ENCODE measurements at places on chromosomes 5 and 9.

GRCh38 chr9:84592918-84593317, 76.6 kb upstream of the NTRK2 start:
- no peak for DNase-seq

DNA sequence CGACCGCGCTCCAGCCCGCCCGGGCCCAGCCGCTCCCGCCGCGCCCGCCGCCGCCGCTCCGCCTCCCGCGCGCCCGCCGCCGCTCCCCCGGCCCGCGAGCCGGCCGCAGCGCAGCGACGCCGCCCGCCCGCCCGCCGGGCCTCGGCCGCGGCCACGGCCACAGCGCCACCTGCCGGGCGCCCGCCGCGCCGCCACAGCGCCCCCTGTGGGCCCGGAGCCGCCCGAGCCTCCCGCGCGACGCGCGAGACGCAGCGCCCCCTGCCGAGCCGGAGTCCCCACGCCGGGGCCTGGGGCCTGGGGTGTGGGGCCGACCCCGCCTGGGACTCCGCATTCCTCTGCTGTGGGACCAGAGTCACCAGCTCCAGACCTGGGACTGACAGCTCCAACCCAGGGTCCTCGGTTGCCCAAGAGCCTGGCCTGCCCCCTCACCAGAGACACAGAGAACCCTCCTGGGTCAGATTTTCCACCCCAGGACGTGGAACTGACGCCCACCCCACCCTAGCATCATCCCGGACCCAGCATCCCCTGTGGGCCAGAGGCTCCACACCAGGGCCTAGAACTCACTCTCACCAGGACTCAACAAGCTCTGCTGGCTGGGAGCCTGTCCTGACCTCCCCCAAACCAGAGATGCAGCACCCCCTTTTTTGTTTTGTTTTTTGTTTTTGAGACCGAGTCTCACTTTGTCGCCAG, at the start of gene RAPGEF1:
RAPGEF1 (minus strand) TSS at position 118 of the 690 bp plus-strand sequence. CDS start 246 bp downstream, outside the sequence.
- DNase-seq = peak; percentile 80

DNA sequence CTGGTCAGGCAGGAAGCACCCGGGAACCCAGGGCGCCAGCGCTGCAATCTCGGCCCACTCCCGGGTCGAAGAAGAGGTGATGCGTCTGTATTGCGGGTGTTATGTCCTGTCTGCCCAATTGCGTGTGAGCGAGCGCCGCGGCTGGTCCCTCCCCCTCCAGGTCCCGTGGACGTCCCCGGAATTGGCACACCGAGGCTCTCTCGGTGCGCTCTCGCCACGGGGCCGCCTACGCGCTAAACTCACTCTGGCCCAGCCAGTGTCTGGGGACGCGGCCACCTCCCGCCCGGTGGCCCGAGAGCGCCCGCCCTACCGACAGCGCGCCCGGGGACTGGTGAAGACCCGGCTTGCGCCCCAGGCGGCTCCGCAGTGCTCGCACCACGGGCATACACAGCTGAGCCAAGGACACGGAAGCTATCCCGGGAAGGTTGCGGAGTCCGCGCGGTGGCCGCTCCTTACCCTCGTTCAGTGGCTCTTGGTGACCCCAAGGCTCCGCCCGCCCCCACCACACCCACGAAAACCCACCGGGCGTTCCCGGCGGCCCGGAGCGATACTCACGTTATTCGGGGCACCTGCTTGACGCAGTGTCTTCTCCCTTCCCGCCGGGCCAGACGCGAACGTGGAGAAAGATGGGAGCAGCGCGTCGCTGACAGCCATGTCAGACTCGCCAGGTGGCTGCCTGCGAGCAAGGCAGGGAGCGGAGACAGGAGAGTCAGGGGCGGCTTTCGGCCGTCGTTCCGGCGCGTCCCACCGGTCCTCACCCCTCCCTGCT, 1.0 kb downstream of the KLF4 start:
- peak; percentile 36 for DNase-seq

DNA sequence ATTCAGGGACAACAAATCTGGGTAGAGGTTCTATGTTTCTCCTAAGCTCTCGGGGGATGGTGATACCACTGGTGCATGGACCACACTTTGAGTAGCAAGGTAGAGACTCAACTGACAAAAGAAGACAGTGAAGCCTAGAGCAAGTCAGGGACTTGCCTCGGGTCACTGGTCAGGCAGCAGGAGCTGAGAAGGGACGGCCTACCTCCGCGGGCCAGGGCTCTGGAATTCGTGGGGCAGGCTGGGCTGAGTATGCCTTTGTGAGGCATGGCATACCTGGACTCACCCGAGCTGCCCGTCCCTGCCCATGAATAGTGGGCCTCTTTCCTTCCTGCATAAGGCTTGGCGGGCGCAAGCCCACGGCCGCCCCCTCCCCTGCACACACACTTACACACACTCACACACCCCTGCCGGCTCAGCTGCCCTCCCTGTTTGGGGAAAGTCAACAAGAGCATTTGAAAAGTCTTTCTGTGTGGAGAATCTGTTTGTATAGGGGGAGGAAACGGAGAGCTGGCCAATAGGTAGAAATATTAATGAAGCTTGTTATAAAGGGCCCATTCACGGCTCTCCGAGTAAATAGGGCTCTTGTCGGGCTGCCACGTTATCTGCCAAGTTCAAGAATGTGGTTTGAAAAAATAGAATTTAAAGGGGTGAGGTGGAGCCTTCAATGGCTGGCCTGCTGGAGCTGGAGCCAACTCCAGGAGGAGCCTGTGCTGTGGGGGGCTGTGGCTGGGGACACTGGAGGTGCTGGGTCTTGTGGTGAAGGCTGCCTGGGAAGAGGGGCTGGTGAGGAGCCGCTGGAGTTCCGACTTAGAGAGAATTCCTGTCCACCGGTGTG, 19.1 kb upstream of the KIF12 start:
- DNase-seq = no peak

GRCh38 chr9:98455256-98456155, 200.1 kb upstream of the TBC1D2 start:
- DNase-seq = no peak

DNA sequence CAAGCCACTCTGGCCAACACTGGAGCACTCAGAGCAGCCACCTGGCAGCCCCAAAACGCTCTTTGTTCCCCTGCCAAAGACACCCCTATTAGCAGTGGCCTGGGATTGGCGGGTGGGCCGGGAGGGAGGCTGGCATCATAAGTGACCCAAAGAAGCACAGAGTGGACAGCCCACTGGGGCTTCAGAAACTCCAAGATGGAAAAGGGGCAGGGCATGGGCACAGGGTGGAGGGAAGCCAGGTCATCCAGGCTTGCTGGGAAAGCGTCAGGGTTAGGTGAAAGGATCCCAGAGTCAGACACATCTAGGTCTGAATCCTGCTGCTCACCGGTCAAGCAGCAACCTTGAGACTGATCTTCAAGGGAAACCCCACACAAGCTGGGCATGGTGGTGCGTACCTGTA, 14.8 kb downstream of the EEIG1 start:
- no peak for DNase-seq

- DNase-seq = no peak
Observed at GRCh38 chr5:32949286-32949970, 238.3 kb downstream of the NPR3 start.

GRCh38 chr9:95333426-95333825, 15.9 kb upstream of the FANCC start:
- DNase-seq = no peak

GRCh38 chr9:81183761-81184160, 505.6 kb downstream of the TLE1 start:
- no peak for DNase-seq

GRCh38 chr9:127873886-127874285, 3.6 kb downstream of the AK1 start:
- no peak for DNase-seq

- no peak for DNase-seq
Observed at GRCh38 chr5:98604721-98605425, 168.6 kb upstream of the RGMB start.

DNA sequence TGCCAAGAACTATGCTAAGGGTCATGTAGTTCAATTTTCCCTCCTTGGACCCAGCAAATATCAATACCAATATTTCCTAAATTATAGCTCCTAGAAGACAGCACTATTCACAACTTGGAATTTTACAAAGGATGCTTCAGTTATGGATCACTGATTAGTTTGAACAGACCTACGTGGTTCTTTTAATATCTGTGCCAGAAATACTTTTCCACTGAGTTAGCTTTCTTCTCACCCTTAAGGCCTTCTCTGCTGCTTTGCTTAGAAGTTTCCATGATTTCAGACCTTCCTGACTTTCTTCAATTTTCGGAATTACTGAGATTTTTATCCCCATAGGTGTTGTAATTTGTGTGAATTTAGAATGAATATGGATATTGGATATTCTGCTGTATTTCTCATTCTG, 380.4 kb downstream of the PSAT1 start:
- DNase-seq = no peak

DNA sequence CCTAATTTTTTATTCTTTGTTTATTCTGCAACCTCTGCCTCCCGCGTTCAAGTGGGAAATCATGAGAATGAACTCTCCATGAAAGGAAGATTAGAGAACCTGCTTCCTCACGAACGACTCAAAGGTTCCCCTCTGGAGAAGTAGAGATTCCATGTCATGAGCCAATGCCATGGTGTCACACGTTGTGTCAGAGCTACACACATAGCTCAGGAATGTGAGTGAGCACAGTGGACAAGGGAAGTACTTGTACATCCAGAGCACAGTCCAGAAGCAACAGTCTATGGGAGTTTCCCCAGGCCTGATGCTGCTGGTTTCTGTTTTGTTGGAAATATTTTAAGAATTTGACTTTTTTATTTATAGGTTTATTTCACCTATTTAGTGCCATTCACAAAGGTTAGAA, 26.8 kb upstream of the PPP2CA start:
- no peak for DNase-seq

DNA sequence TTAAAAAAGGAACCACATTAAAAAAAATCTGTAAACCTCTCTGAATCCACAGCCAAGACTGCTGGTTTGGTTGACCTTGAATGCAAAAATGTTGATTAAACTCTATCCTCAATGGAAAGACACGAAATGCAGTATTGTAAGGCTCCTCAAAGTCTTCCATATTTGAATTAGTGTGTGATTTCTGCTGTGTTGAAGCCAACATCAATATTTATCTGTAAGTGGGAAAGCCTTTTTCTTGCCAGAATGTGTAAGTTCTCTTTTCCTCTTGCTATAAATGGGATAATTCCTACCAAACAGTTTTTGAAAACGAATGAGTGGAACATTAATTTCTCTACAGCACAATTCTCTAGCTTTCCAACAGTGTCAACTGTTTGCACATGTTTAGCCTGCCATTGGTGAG, 422.1 kb upstream of the TNC start:
- no peak for DNase-seq

DNA sequence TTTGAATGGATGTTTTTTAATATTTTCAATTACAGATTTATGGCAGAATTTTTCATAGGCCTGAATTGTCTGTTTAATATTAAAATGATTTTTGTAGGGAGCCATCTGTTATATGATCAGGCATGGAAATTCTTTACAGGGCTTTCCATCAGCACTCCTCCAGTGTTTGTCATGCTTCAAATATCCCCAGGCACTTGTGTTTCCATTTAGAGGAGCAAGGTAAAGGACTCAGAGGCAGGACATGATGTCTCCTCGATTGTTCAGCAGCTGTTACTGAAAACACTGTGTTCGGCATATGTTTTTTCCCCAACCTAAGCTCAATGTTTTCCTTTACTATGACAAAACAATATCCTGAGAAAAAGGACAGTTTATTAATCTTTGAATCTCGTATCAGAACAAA, 172.3 kb upstream of the RFX3 start:
- no peak for DNase-seq
